WTC11 (cell line): ENCODE measurements at places on chromosomes 12 and 14. TPM values are rescaled to one million over a fixed set of nuclear protein-coding genes. Genes with fewer than 3 reads are reported as not detected.
A peak's percentile ranks its signal among the peaks of the same experiment; 100 is the strongest.

Gene TMEM52B
- total RNA-seq: not detected in 3 replicates

Gene PNN
- total RNA-seq: 135 to 156 TPM (median 135 TPM) in 3 replicates

Gene SNX6
- 49.5 to 56.0 TPM (median 51.3 TPM) in 3 replicates for total RNA-seq

Gene TAS2R14
- total RNA-seq: 1.1 to 1.3 TPM (median 1.1 TPM) in 3 replicates

Gene FGD4
- total RNA-seq: 32.8 to 39.7 TPM (median 35.7 TPM) in 3 replicates

Gene ESRRB
- total RNA-seq: 1.4 to 1.8 TPM (median 1.6 TPM) in 3 replicates

Gene RAPGEF3
- total RNA-seq: 9.0 to 13.3 TPM (median 9.7 TPM) in 3 replicates

Gene TBC1D30
- total RNA-seq: 2.0 to 3.6 TPM (median 2.3 TPM) in 3 replicates

DNA sequence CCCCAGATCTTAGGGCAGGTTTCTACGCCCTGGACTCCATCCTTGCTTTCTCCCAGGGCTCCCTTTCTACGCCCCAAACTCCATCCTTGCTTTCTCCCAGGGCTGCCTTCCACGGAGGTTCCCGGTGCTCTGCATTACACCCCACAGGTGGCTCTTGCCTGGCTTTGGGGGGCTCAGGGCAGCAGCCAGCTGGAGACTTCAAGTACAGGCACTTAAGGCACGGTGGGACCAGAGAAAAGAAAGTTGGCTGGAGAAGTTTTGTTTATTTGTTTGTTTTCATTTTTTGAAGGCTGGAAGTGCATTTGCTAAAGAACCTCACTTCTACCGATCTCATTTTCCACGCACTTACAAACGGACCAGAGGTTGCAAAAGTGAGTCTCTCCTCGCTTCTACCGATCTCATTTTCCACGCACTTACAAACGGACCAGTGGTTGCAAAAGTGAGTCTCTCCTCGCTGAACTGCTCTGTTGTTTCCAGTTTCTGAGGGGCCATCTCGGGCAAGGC is 103.8 kb upstream of the MED13L start:
- peaks cover 58% of the 10 kb centered on the region for H3K4me1 ChIP-seq
- no peaks in the 10 kb centered on the region for H3K36me3 ChIP-seq
- H3K27me3 ChIP-seq: peaks cover 21% of the 10 kb centered on the region
- H3K27ac ChIP-seq: peak overlapping the region; percentile 94

- no peak for DNase-seq
- 0 out of 2 replicates have a peak, but pooled peaks cover 3% of the 10 kb centered on the region for H3K36me3 ChIP-seq
- H3K4me1 ChIP-seq: peaks cover 78% of the 10 kb centered on the region
- peak overlapping the region; percentile 79 for H3K27ac ChIP-seq
Measured at GRCh38 chr14:96508900-96509299, 6.7 kb downstream of the PAPOLA start.

- H3K4me1 ChIP-seq: no peaks in the 10 kb centered on the region
- no peak overlapping the region for H3K27ac ChIP-seq
- no peaks in the 10 kb centered on the region for H3K36me3 ChIP-seq
- no peak for DNase-seq
Measured at GRCh38 chr14:83255015-83255726, 1721.5 kb upstream of the SEL1L start.

DNA sequence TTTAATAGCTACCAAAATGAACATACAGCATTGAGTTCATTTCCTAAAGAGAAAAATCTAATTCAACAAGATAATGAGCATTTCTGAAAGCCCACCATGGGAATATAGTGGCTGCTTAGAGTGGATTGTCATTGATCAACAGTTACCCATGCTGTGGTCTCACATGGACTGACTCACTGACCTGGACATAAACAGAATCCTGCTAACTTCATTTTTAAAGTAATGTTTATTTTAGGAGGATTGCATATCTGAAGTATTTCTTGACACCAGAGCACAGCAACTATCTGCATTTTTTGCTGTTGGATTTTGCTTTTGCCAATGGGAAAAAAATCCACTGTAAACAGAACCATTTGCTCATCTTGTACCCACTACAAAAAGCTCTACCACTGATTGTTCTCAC is 71.7 kb downstream of the KCNC2 start:
- no peak overlapping the region for H3K27ac ChIP-seq
- H3K36me3 ChIP-seq: no peaks in the 10 kb centered on the region
- no peak overlapping the region for H3K4me3 ChIP-seq
- no peaks in the 10 kb centered on the region for H3K4me1 ChIP-seq

GRCh38 chr14:36502558-36503508 is 17.2 kb downstream of the NKX2-1 start:
- peak overlapping the region; percentile 52; the same call in 1 of the 2 replicates for H3K4me3 ChIP-seq
- no peak overlapping the region for H3K27ac ChIP-seq
- DNase-seq: no peak
- H3K27me3 ChIP-seq: peaks cover 100% of the 10 kb centered on the region

DNA sequence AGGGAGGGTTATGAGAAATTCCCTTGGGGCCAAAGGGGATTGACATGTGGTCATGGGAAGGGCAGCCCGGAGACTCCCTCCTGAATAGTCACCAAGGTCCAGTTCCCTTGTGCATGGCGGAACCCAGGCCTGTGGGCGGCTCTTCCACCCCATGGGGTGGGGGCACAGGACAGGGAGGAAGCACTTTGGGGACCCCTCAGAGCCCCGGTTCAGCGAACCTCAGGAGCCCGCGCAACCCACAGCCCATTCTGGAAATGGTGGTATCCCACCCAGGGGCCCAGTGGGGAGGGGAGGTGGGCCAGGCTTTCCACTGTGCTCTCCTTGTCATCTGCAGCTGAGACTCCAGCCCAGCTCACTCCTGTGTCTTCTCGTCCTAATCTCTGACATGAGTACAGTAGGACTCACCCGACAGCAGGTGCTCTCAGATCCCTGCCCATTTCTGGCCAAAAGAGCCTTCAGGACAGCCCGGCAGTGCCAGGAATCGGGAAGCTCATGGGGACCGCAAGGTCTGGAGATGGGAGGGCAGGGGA is 255.2 kb upstream of the SFSWAP start:
- H3K36me3 ChIP-seq: no peaks in the 10 kb centered on the region
- H3K4me3 ChIP-seq: no peak overlapping the region
- H3K27me3 ChIP-seq: no peaks in the 10 kb centered on the region

DNA sequence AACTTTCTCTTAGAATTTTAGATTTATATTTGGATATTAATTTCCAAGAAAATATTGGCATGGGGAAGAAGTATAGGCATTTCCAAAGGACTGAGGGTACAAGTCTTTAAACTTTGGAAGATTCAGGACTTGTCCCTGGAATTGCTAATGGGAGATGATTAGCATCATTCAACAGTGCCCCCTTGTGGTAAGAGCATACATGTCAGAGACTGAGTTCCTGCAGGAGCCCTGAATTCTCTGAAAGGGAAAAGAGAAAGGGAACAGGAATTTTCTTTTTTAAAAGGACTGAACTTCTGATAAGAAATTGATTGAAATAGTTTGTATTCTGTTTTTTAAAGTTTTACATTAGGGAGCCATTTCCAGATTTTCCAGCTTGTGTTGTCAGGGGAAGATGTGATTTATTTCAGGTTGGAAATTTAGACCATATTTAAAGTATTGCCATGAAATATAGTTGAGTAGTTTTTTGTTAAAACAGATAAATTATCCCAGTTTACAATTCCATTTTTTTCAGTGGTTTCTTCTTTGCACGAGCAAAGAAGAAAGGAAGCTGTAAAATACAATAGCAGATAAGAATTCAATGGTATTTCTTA is 44.0 kb upstream of the REP15 start:
- peak; percentile 41 for DNase-seq
- no peaks in the 10 kb centered on the region for H3K27me3 ChIP-seq
- no peak overlapping the region for H3K27ac ChIP-seq
- no peak overlapping the region for H3K4me3 ChIP-seq
- H3K36me3 ChIP-seq: no peaks in the 10 kb centered on the region

DNA sequence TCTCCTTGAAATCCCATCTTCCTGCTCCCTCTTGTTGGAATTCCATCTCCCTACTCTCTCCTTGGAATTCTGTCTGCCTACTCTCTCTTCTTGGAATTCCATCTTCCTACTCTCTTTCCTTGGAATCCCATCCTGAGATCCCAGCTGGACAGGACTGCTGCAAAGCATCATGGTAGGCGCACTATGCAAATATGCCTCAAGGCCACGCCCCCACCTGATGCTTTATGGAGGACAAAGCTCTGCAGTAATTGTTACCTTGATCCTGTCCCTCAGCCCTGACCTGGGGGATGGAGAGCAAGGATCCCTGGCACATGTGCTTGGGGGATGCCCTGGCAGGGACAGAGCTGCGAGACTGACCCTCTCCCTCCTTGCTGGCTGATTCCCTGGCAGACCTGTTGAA is 185.6 kb downstream of the TBX5 start:
- H3K27me3 ChIP-seq: peaks cover 6% of the 10 kb centered on the region; the same call in 1 of the 2 replicates
- peak; percentile 24 for DNase-seq
- H3K4me3 ChIP-seq: no peak overlapping the region
- no peaks in the 10 kb centered on the region for H3K36me3 ChIP-seq
- no peak overlapping the region for H3K27ac ChIP-seq
- peaks cover 36% of the 10 kb centered on the region for H3K4me1 ChIP-seq

- H3K27me3 ChIP-seq: no peaks in the 10 kb centered on the region
- H3K27ac ChIP-seq: no peak overlapping the region
- H3K4me3 ChIP-seq: no peak overlapping the region
- DNase-seq: no peak
Measured at GRCh38 chr14:37093364-37093763, 79.0 kb downstream of the SLC25A21 start.

GRCh38 chr14:68139431-68140075 is 320.0 kb downstream of the RAD51B start:
- H3K4me1 ChIP-seq: peaks cover 46% of the 10 kb centered on the region
- no peak for DNase-seq
- no peaks in the 10 kb centered on the region for H3K36me3 ChIP-seq
- no peaks in the 10 kb centered on the region for H3K27me3 ChIP-seq

GRCh38 chr12:80059102-80059501 is 40.2 kb upstream of the OTOGL start:
- H3K4me3 ChIP-seq: no peak overlapping the region
- H3K4me1 ChIP-seq: peaks cover 7% of the 10 kb centered on the region; the same call in 1 of the 2 replicates
- DNase-seq: no peak
- H3K27ac ChIP-seq: no peak overlapping the region

GRCh38 chr12:27709932-27710591 is 570 bp upstream of the MRPS35 start:
- H3K4me3 ChIP-seq: peak overlapping the region; percentile 96
- peaks cover 9% of the 10 kb centered on the region for H3K27me3 ChIP-seq
- peak overlapping the region; percentile 94; the same call in 1 of the 2 replicates for H3K27ac ChIP-seq

DNA sequence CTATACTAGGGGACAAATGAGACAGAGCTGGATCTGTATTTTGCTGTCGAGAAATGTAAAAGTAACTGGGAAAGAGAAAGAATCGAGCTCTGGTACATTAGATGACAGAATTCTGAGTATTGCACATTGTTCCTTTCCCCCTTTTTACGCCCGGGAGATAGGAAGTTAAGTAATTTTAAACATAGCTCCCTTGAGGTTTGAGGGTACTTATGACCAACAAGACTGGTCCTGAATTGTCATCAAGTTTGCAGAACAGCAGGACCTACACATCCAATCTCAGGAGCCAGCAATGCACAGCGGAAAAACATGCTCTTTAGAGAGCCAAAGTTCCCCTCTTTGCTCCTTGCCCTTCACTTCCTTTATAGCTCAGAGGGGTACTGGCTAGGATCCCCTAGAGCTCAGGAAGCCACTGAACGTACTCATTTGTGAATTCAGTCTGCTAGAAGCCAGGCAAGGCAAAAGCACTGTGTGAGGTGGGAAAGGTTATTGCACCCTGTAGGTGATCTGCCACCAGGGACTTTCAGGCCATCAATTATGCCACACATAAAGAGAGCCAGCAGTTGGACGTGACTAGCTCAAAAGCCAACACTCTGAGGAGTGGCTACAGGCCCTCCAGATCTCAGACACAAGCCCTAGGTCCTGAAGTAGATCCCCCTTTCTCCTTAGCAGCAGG is 333.8 kb downstream of the KCNH5 start:
- DNase-seq: no peak
- no peak overlapping the region for H3K27ac ChIP-seq
- H3K4me1 ChIP-seq: peaks cover 11% of the 10 kb centered on the region
- H3K36me3 ChIP-seq: peaks cover 4% of the 10 kb centered on the region; the same call in 1 of the 2 replicates
- no peaks in the 10 kb centered on the region for H3K27me3 ChIP-seq
- H3K4me3 ChIP-seq: no peak overlapping the region

GRCh38 chr14:74495356-74495755 is 1.8 kb downstream of the ISCA2 start:
- H3K4me3 ChIP-seq: peak overlapping the region; percentile 96
- peaks cover 27% of the 10 kb centered on the region for H3K4me1 ChIP-seq
- H3K27me3 ChIP-seq: no peaks in the 10 kb centered on the region
